Nephron progenitor cell (in vitro differentiated cells): ENCODE measurements at places on chromosomes 5 and 9.

DNA sequence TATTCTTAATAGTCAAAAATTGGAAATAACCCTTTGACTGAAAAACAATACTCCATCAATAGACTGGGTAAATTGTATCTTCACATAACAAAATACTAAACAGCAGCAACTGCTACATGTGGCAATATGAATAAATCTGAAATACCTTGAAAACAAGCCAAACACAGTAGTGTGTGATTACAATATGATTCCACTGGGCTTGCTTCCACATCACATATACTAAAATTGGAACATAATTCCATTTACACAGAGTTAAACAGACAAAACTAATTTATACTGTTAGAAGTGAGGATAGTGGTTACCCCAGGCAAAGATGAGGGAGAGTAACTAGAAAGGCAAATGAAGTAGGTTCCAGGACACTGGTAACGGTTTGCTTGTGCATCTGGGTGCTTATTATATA is 20.4 kb downstream of the FNIP1 start:
- DNase-seq: no peak

- no peak for DNase-seq
Observed at GRCh38 chr9:134231330-134231745, 67.0 kb upstream of the RNU6ATAC start.

DNA sequence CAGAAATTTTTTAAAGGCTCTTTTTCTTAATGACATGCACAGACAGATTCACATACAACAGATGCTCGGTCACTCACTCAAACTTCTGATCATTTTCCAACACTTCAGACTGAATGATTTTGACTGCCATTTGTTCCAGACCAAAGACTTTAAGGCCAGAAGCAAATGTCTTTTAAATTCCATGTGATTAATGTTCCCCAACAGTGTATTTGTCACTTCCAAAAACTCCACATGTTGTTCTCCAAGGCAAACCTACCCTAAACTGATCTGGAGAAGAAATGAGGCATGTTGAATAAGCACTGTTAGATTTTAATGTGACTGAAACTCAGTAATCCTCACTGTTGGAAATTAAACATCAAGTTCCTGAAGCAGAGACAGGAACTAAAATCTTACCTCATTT is 366.7 kb downstream of the GABRG2 start:
- DNase-seq: no peak

- DNase-seq: no peak
Observed at GRCh38 chr9:121368138-121368522, 1.9 kb downstream of the STOM start.

GRCh38 chr9:18127499-18127875 is 346.5 kb upstream of the ADAMTSL1 start:
- DNase-seq: no peak

DNA sequence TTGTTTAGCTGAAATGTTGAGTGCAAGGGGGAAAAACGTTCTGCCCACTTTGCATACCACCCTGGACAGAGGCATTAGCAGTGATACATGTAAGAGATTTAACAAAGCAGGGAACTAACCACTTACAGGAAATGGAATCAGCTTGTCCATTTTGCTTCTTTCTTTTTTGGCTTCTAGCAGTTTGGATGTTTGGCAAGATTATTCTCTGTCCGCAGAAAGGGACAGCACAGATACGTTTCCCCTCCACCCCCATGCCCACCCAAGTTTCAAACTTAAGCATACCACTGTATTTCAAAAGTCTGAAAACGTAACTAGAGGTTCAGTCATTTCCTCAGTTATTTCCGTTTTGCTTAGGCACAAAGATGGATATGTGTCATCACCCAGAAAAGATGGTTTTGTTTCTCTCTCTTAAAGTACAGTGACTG is 118.4 kb downstream of the GDNF start:
- DNase-seq: no peak

GRCh38 chr9:97109194-97109811 is 70.4 kb upstream of the CTSV start:
- peak; percentile 18 for DNase-seq

DNA sequence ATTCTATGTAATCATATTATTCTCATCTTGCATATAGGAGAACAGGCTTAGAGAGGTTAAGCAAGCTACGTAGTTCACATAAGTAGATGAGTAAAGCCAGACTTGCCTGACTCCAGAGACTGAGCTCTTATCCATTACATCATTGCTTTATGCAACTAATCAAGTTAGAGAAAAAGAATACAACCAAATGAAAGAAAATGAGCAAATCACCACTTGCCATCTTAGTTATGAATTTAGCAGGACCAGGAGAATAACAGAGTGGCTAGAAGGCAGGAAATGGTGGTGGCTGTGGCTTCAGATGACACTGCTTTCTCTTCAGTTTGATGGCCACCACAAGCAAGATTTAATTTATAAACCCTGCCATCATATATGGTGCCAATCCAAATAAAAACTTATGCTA is 26.6 kb downstream of the POC5 start:
- DNase-seq: no peak

GRCh38 chr5:56202483-56202882 is 30.6 kb downstream of the ANKRD55 start:
- DNase-seq: no peak

DNA sequence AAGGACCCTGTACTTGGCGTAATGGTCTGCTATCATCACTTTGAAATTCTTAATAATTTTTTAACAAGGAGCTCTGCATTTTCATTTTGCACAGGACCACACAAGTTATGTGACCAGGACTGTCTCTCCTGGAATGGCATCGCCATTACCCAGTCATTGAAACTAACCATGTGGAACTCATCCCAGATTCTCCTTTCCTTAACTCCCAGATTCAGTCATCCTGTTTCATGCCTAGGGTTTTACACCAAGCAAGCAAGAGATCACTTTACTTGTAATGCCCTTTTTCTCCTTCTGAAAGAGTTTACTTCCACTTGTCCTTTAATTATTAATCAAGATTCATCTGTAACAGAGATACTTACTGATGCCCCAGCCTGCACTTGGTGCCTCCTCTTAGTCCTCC is 12.0 kb downstream of the FRMD3 start:
- DNase-seq: no peak

GRCh38 chr9:73152953-73153352 is 1.3 kb downstream of the ANXA1 start:
- no peak for DNase-seq

DNA sequence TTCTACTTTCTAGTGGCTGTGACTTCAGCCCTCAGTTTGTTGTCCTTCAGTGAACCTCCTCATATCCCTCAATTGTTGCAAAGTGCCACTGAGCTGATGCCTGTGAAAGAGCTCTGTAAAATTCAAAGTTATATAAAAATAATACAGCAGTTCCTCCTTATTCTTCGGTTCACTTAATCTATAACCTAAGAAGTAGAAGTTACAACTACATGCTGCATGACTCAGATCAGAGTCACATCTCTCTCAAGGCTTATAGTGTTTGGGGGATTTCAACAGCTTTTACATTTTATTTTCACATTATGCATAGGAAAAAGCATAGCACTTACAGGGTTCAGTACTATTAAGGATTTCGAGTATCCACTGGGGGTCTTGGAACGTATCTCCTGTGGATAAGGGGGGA is 25.1 kb upstream of the GCNT1 start:
- DNase-seq: no peak

DNA sequence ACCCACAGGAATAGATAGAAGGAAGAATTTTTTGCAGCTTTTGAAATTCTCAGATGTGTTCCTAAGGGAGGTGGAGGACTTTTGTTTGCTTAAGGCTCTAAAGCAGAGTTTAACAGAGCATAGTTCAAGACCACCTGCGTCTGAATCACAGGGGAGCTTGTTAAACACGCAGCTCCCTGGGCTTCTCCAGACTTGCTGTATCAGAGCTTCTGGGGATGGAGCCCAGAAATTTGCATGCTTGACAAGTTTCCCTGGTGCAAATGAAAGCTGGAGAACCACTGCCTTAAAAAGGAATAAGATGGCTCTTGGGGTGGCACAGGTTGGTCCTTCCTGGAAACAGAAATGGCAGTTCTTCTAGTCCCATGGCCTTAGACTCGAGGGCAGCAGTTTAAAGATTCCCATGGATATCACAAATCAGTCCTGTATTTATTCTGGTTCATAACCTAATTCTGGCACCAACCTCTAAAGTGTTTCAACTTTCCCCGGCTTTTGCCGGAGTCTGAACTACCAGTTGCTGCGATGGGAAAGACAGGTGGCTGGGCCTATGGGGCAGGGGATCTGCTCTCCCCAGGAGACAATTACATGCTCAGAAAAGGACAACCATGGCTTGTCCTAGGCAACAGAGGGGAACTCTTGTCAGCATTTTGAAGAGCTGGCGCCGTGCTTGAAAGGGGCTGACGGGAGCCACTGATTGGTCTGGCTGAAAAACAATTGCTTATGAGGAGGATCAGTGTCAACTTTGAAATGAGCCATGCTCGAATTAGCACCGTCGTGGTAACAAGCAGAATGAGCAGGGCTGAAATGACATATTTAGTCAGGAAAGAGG is 599.6 kb downstream of the CCDC171 start:
- DNase-seq: no peak

DNA sequence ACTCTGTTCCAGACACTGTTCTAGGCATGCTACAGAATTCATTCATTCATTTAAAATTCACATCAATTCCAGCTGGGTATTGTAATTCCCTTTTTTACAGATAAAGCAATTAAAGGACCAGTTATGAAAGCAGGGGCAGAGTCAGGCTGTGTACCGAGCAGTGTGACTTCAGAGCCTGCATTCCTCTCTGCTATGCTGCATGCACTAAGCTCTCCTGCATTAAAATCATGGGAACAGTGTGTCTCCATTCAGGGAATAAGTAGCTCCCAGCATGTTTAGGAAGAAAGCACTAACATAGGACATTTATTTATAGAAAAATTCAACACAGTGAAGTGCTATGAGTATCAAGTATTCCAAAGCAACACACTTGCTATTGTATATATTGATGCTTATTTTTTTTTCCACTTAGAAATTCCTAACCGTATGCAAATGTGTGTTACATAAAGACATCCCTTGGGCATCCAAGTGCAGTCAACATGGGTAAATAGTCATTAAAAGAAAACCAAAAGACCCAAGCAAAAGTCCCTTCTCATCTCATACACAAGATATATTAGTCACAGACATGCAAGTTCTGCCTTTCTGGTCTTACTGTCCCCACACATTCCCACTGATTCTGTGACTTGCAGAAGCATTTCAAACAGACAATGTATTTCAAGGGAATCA is 173.7 kb downstream of the GABRB2 start:
- no peak for DNase-seq

- DNase-seq: no peak
Observed at GRCh38 chr5:177175336-177175735, 41.8 kb downstream of the NSD1 start.

GRCh38 chr5:141084487-141084989 is 9.9 kb upstream of the PCDHB2 start:
- peak; percentile 17 for DNase-seq

DNA sequence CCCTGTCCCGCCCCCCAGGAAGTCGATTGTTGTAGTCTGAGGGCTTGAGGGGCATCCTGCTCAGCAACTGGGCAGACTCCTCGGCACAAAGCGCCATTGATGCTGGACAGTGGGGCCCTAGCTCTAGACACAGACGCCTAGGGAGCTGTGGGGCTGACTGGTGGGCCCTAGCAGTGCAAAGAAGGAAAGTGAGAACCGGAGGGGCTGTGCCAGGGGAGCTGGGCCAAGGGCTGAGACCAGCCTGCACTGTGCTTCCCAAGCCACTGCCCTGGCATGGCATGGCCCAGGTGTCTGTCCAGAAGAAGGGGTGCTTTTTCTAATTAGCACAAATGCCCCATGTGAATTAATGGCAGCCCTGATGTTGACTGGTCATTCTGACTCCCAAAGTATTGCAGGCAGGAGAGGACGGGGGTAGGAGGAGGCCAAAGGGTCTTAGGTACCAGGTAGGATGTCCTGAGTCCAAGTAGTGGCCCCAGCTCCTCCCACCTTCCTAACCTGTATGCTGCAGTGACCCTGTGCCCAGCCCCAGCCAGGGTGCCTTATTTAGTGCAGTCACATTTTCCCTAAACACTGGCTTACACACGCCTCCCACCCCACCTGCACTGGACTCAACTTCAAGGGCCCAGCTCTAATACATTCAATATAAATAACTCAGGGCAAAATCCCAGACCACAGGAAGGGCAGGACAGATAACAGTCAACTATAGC is 15.9 kb downstream of the TCF7 start:
- DNase-seq: no peak

GRCh38 chr5:103355579-103355978 is 97.0 kb downstream of the MACIR start:
- DNase-seq: no peak

GRCh38 chr5:107806271-107806670 is 135.5 kb upstream of the EFNA5 start:
- DNase-seq: no peak

DNA sequence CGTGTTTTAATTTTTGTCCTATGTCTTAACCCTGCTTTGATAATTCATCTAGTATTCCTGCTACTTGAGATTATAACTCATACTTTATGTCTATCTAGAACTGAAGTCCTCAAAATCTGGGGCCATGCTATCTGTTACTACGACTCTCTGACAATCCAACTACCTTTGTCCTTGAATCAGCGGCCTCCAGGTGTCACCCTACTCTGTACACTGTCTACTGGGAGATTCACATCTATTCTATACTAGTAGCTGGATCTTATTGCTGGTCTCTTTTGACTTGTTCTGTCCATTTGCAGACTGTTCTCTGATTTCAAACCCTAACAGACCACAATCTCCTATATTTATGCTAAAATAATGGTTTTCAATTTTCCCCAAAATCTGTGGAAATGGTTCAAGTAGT is 225.5 kb upstream of the ELAVL2 start:
- no peak for DNase-seq

DNA sequence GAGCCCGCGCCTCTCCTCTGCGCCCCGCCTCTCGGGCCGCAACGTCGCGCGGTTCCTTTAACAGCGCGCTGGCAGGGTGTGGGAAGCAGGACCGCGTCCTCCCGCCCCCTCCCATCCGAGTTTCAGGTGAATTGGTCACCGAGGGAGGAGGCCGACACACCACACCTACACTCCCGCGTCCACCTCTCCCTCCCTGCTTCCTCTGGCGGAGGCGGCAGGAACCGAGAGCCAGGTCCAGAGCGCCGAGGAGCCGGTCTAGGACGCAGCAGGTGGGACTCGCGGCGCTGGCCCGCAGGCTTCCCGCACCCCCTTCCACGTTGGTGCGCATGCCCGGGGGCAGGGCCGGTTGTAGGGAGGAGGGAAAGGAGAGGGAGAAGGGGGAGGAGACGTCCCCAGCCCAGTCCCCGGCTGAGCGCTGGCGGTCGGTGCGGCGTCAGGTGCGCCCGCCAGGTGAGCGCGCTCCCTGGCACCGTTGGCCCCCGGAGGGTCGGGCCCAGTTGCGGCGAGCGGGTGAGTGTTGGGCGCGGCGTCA is at the start of gene OCLN:
OCLN (plus strand) TSS at position 400 of the 532 bp plus-strand sequence. CDS start 11,455 bp downstream, outside the sequence.
- peak; percentile 75 for DNase-seq

- DNase-seq: no peak
Observed at GRCh38 chr5:112685386-112685785, 52.3 kb upstream of the APC start.

GRCh38 chr5:178690208-178690607 is 40.3 kb downstream of the ZNF354A start:
- no peak for DNase-seq
